ENCODE measurements at places on chromosomes 2 and 18.

- no peak for DNase-seq
Observed at GRCh38 chr18:74817576-74817975, 219.9 kb downstream of the ZNF407 start.

GRCh38 chr2:167749016-167749415 is 498.4 kb downstream of the STK39 start:
- no peak for DNase-seq

DNA sequence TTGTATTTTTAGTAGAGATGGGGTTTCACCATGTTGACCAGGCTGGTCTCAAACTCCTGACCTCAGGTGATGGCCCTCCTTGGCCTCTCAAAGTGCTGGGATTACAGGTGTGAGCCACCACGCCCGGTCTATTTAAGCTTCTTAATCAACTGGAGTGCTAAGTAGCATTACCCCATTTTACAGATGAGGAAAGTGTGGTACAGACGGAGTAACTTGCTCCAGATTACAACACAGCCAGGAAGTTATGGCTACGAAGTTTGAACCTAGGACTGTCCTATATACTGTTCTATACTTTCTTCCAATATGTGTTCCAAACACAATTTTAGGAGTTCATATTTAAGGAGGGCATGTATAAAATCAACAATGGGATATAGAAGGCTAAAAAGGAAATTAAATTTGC is 197.7 kb downstream of the TGIF1 start:
- no peak for DNase-seq

GRCh38 chr2:26725521-26725820 is 32.9 kb downstream of the KCNK3 start:
- DNase-seq, result no peak

DNA sequence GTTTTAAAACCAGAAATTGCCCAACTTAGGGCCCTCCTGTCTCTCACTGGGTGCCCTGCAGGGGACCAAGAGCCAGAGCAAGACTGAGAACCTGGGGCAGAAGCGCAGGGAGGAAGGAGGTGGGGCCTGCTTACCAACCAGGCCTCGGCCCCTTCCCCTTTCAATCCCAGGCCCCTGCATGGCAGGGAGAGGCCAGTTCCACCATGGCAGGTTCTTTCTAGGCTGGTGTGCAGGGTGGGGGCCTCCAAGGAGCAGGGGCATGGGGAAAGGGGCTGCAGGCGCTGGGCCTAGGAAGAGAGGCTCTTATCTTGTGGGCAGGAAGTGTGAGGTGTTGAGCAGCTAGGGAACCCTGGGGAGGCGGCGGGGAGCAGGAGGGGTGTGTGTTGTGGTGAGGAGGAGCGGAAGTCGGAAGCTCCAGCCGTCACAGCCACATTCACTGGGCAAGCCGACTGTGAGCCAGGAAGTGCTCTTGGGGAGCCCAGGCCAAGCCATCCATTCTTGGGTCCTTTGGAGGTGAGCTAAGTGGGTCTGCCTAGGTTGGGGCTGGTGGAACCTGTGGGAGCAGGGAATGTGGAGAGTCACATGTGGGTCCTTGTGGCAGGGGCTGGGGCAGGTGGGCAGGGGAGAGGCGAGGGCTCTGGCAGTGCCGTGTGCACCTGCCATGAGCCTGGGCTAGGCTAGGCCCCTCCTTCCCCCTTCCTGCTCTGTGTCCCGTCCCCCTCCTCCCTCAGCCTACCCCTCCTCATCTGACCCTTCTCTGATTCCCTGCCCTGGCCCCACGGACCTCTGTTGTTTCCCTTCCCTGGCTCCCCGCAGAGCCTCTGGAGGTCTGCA is at the start of gene PSD4:
PSD4 (plus strand) TSS at position 430 of the 834 bp plus-strand sequence. CDS start 8,486 bp downstream, outside the sequence.
- no peak for DNase-seq

- no peak for DNase-seq
Observed at GRCh38 chr2:224922142-224922727, 120.0 kb downstream of the DOCK10 start.

DNA sequence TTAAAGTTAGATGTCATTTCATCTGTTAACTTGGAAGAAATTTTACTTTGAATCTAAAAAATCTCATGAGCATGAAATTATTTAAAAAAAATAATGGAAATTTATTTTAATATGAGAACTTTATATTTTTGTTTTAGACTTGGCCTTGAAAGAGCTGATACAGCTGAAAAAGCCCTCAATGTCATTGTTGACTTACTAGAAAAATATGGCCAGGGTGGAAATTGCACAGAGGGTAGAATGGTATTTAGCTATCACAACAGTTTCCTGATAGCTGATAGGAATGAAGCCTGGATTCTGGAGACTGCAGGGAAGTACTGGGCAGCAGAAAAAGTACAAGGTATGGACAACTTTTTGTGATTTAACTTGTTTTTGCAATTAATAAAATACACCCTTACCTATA is 5.3 kb downstream of the SCRN3 start:
- DNase-seq, result no peak

- peak; percentile 29 for DNase-seq
Observed at GRCh38 chr2:98757904-98758421, 27.0 kb upstream of the MGAT4A start.

- peak; percentile 89 for DNase-seq
Observed at GRCh38 chr2:55268907-55269644, at the start of gene MTIF2. Gene MTIF2 (minus strand): TSS chr2:55269231. CDS start chr2:55263858, 5,373 bp downstream.

DNA sequence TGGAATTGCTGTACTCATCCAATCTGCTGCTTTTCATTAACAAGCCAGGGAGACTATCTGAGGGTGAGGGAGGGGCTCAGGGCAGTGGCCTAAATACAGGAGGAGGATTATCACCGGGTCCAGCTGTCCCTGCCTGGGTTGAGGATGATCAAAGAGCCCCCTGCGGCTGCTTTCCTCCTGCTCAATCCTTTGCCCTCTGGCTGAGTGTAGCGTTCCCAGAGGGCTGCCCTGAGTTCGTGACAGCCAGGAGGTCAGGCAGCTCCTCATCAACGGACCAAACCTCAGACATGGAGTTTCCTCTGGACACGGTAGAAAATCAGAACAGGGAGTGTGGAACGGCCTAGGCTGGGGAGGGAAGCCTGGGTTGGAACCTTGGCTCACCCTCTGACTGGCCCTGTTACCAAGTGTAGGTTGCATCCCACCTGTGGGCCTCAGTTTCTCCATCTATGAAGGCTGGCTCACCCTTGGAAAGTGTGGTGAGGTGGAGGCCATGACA is 23.5 kb downstream of the CIB4 start:
- no peak for DNase-seq

GRCh38 chr2:114762986-114763385 is 320.5 kb downstream of the DPP10 start:
- DNase-seq, result no peak

GRCh38 chr18:47594621-47595086 is 335.8 kb downstream of the SMAD2 start:
- DNase-seq, result peak; percentile 9

- no peak for DNase-seq
Observed at GRCh38 chr2:216491793-216492596, 6.6 kb upstream of the RPL37A start.

DNA sequence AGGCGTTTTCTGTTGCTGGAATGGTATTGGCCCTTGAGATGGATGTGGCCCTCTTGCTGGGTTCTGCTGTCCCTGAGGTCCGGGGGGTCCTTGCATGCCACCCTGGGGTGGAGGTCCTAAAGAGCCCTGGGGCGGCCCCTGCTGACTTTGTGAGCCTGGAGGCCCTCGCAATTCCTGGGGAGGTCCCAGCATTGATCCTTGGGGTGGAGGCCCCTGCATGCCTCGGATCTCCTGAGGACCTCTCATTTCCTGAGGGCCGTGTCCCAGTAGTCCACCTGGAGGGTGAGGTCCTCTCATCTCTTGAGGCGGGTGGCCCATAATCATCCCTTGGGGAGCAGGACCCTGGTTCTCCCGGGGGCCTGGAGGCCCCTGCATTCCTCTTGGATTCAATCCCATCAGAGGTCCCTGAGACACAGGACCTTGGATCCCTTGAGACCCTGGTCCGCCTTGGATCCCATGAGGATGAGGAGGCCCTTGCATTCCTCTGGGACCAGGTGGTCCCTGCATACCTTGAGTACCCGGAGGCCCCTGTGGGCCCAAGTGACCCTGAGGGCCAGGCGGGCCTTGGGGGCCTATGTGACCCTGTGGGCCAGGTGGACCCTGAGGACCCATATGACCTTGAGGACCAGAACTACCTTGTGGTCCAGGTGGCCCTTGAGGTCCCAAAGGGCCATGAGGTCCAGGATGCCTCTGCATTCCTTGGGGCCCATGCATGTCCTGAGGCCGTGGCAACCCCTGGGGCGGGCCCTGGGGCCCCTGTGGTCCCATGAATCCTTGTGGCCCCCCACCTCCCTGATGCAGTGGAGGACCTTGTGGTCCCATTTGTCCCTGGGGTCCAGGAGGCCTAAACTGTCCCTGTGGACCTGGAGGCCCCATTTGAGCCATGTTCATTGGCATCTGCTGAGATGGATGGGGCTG is 18.3 kb downstream of the SFT2D3 start:
- no peak for DNase-seq

DNA sequence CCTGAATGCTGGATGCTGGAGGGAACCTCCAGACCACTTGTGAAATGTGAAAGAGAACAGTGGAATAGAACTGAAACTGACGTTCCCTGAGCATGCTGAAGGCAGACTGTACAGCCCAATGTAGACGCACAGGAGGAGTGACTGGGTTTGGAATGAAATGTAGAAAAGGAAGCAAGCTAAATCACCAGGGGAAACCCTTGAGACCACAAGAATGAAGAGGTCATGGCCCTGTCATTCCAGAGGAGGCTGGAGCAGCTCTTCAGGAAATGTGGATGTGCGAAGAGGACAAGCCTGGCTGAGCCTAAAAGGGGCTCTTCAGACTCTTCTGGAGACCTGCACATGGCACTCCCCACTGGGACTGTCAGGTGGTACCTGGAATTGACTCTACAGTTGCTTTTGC is 118.5 kb upstream of the ALPP start:
- no peak for DNase-seq

GRCh38 chr18:46073474-46074331 is 1.6 kb upstream of the PSTPIP2 start:
- DNase-seq, result peak; percentile 64

GRCh38 chr2:207167099-207167923 is 1.6 kb upstream of the KLF7 start:
- peak; percentile 48 for DNase-seq
